ENCODE measurements at places on chromosomes 5 and 9.
A peak's percentile ranks its signal among the peaks of the same experiment; 100 is the strongest.

- H3K4me1 ChIP-seq = peaks cover 35% of the 10 kb centered on the region
- H3K36me3 ChIP-seq = no peaks in the 10 kb centered on the region
- H3K27ac ChIP-seq = peak overlapping the region; percentile 53
- DNase-seq = no peak
- H3K4me3 ChIP-seq = peak overlapping the region; percentile 43
These were observed 43.8 kb upstream of the DAB2IP start for GRCh38 chr9:121607434-121608167.

GRCh38 chr5:125463466-125464092 is 717.1 kb upstream of the ZNF608 start:
- no peak overlapping the region for H3K4me3 ChIP-seq
- no peaks in the 10 kb centered on the region for H3K36me3 ChIP-seq
- no peak overlapping the region for H3K27ac ChIP-seq
- no peaks in the 10 kb centered on the region for H3K4me1 ChIP-seq
- no peak for DNase-seq
- no peaks in the 10 kb centered on the region for H3K27me3 ChIP-seq

GRCh38 chr9:121721058-121721350 is 69.6 kb downstream of the DAB2IP start:
- no peaks in the 10 kb centered on the region for H3K27me3 ChIP-seq
- H3K36me3 ChIP-seq = no peaks in the 10 kb centered on the region
- no peak overlapping the region for H3K4me3 ChIP-seq
- no peak for DNase-seq

GRCh38 chr5:132815454-132815853 is 2.4 kb downstream of the SOWAHA start:
- H3K27me3 ChIP-seq = peaks cover 5% of the 10 kb centered on the region
- DNase-seq = no peak
- H3K36me3 ChIP-seq = no peaks in the 10 kb centered on the region
- H3K4me1 ChIP-seq = peaks cover 10% of the 10 kb centered on the region
- H3K4me3 ChIP-seq = no peak overlapping the region

DNA sequence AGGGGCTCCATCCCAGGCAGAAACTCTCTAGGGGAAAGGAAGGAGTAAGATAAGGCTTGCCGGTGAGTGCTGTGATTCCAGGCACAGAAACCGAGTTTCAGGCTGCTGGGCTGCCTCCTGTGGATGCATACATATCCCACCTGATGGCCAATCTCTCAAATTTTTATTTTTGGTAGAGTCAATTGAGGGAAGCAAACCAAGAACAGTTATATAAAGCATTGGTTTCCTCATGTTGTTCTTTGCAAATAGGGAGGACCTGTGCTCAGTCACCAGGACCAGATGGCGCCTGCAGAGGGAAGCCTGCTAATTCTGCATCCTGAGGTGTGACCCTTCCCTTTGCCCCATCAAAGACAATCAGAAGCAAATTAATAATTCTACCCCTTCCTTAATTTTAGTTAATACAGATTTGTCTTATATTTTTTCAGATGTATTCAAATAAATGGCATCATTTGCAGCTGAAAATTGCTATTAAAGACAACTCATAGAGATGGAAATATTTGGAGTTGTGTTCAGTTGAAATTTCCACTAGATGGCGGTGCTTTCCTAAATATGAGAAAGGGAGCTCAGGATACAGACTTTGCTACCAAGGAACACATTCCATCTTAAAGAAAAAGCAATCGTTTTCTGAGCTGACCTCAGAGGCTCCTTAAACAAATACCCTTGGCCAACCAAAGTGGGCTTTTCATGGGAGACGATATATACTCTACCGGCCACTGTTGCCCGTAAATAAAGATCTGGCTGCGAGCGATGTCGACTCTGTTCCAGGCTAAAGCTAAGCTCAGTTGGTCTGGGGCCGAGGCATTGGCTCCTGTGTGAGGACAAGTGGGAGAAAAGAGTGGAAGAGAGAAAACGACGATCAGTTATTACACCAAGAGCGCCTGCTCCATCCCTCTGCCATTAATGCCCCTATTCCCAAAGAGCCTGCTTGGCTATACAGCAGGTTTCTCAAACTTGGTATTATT is 225.7 kb upstream of the KLF9 start:
- no peak overlapping the region for H3K4me3 ChIP-seq
- no peak overlapping the region for H3K27ac ChIP-seq
- H3K4me1 ChIP-seq = no peaks in the 10 kb centered on the region
- no peaks in the 10 kb centered on the region for H3K36me3 ChIP-seq
- no peak for DNase-seq

Measured in ascending aorta (tissue), 2 donors.